Nephron progenitor cell (in vitro differentiated cells): ENCODE measurements at places on chromosomes 2 and 18.

DNA sequence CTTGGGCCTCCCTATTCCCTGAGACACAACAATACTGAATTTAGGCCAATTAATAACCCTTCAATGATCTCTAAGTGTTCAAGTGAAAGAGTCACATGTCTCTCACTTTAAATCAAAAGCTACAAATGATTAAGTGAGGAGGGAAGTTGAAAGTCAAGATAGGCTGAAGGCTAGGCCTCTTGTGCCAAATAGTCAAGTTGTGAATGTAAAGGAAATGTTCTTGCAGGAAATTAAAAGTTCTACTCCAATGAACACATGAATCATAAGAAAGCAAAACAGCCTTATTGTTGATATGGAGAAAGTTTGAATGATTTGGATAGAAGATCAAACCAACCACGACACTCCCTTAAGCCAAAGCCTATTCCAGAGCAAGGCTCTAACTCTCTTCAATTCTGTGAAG is 286.9 kb downstream of the MEIS1 start:
- H3K4me1 ChIP-seq = peaks cover 30% of the 10 kb centered on the region
- H3K27ac ChIP-seq = no peak overlapping the region
- H3K36me3 ChIP-seq = peaks cover 6% of the 10 kb centered on the region
- no peak for DNase-seq
- peaks cover 11% of the 10 kb centered on the region for H3K27me3 ChIP-seq
- H3K4me3 ChIP-seq = no peak overlapping the region

DNA sequence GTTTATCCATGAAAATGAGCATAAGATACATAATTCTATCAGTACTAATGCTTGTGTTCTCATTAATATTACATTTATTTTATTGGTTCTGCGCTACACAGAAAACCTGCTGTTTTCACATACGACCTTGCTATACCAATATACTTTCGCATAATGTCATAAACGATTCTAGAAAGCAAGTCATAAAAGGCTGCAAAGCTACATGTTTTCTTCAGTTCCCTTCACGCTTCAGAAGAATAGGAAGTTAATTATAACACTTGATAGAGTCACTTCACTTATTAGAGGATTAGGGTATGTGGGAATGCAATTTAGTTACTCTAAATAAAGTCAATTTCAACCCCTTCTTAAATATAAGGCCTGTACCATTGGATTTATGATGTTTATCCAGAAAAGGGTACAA is 29.0 kb downstream of the PSME4 start:
- H3K36me3 ChIP-seq = peaks cover 40% of the 10 kb centered on the region
- DNase-seq = no peak
- H3K4me1 ChIP-seq = no peaks in the 10 kb centered on the region
- no peak overlapping the region for H3K4me3 ChIP-seq
- H3K27ac ChIP-seq = no peak overlapping the region

DNA sequence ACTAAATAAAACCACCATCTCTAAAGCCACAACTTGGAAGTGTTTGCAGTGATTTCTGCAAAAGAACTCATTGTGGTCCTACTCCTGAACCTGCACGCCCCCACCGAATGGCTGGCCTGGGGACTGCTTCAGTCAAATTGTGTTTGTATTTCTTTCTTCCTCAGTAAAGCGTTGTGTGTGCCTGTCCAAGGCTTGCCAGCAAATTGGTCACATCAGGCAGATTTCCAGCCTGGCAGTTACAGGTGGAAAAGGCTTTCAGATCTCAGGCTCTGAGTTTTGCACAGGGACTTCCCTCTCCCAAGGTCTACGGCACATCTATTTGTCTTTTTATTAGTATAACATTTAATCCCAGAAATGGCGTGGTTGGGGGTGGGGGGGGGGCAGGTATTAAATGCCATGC is 54.0 kb upstream of the NOSTRIN start:
- H3K36me3 ChIP-seq = peaks cover 13% of the 10 kb centered on the region
- H3K4me1 ChIP-seq = peaks cover 32% of the 10 kb centered on the region
- peak overlapping the region; percentile 53 for H3K27ac ChIP-seq
- no peak overlapping the region for H3K4me3 ChIP-seq
- no peak for DNase-seq

DNA sequence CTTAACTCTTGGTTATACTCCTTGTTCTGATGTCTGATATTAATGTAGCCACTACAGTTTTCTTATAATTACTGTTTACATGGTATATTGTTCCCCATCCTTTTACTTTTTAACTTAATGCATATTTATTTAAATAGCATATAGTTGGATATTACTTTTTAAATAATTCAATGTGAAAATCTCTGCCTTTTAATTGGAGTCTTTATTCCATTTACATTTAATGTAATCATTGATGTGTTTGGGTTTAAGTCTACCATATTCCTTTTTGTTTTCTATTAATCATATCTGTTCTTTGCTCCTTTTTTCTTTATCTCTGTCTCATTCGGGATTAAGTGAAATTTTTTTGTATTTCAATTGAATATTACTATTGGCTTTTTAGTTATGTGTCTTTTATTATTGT is 109.1 kb downstream of the MTX2 start:
- no peak for DNase-seq
- no peak overlapping the region for H3K4me3 ChIP-seq
- H3K27me3 ChIP-seq = peaks cover 4% of the 10 kb centered on the region
- H3K36me3 ChIP-seq = peaks cover 18% of the 10 kb centered on the region
- H3K27ac ChIP-seq = no peak overlapping the region

DNA sequence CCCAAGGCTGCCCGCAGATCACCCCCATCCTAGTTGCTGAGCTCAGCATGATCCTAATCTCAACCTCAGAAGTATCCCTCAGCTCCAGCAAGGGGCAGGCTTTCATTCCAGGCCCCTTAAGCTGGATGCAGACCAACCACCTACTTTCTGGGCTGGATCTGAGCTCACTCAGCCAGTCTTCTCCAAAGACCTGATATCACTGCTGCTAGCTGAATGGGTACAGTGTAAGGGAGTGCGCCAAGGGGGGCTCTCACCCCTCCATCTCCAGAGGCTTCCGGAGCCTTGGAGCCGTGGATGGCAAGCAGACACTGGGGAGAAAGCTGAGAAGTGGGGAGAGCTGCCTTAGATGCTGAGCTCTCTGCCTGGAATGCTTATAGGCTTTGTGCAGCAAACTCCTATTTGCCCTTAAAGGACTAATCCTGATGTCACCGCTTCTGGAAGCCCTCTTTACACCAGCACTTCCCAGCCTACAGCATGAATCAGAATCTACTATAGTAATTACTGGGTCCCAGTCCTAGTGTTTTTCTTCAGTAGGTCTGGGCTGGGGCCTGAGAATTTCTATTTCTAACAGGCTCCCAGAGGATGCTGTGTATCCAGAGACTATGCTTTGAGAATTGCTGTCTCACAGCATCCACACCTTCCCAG is 31.0 kb downstream of the GYPC start:
- H3K27me3 ChIP-seq = no peaks in the 10 kb centered on the region
- no peak for DNase-seq
- peaks cover 95% of the 10 kb centered on the region for H3K36me3 ChIP-seq
- H3K27ac ChIP-seq = no peak overlapping the region
- no peak overlapping the region for H3K4me3 ChIP-seq

DNA sequence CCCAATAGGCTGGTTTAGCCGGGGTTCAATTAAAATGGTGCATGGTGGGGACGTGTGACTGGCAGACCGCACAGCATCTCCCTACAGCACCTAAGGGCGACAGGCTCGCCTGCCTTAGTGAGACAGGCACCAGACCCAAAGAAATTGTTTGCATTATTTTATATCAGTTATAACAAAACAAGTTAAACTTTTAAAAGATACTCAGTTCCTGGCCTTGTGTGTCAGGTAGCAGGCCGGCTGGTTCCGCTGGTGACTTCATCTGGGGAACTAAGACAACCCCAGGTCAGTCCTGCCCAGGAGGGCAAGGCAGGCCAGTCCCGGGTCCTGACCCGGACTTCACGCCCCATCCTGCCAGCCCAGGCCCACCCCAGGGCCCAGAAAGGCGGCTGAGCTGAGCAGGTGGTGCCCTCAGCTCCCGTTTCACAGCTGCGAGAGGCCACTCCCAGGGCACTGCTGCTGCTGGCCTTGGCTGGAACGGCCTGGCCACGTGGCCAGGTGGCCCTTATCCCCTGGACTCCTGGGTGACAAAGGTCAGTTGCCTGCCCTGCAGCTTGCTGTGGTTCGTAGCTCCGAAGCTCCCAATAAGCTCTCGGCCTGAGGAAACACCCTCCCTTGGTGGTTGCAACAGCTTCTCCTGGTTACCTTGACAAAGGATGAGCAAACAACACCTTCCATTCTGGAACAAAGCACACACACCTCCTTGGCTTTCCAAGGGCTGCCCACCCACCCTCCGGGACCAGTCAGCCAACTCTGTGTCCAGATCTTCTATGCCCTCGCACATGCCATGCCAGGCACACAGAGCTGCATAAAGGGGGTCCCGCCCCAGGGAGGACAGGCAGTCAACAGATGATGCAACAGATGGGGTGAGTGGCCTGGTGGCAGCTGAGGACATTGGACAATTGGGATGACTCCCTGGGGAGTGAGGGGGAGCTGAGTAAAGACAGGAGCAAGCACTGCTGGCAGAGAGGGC is 11.3 kb upstream of the AGXT start:
- H3K4me1 ChIP-seq = peaks cover 4% of the 10 kb centered on the region
- no peak overlapping the region for H3K4me3 ChIP-seq
- H3K27me3 ChIP-seq = peaks cover 31% of the 10 kb centered on the region
- H3K27ac ChIP-seq = no peak overlapping the region
- DNase-seq = no peak
- no peaks in the 10 kb centered on the region for H3K36me3 ChIP-seq

DNA sequence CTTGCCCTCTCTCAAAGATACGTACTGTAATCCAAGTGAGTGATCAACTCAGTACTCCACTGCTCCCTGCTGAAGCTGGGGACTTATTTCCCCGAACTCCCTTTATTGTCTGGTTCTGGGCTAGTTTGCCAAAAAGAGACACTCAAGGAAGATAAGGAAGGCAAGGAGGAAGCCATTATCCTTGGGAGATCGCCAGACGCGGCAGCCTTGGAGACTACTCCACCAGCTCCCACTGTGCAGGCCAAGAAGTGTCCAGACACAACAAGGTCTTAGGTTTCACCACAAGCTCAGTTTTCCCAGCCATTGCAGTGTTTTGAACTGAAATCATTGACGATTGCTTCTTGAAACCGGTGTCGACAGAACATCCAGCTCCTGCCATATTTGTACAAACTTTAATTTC is 439.6 kb upstream of the UBE2E3 start:
- no peaks in the 10 kb centered on the region for H3K27me3 ChIP-seq
- no peaks in the 10 kb centered on the region for H3K4me1 ChIP-seq
- no peak overlapping the region for H3K27ac ChIP-seq
- H3K4me3 ChIP-seq = no peak overlapping the region

DNA sequence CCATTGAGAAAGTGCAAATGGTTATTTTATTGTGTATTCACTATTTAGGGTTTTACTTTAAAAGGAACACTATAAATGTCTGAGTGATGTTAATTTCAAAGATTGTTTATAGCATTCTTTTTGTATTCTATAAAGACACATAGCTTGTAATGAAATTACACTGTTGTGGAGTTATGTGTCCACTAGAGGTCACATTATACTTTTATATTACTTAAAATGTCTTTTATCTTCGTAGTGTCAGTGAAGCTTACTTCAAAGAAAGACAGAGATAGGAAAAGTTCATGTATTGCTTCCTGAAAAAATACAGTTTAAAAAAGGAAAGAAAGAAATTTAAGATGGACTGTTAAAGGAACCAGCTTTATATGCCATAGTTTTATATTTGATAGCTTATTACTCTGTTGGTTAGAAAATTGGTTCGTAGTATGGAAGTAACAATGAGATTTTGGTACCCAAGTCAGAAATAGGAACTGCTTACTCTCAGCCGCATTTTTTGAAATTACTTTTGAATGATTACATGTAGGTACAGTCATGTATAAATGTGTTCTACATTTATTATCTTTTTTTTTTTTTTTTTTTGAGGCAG is 20.5 kb downstream of the APLF start:
- no peak for DNase-seq
- H3K4me3 ChIP-seq = no peak overlapping the region
- H3K27me3 ChIP-seq = peaks cover 3% of the 10 kb centered on the region
- peaks cover 1% of the 10 kb centered on the region for H3K36me3 ChIP-seq

DNA sequence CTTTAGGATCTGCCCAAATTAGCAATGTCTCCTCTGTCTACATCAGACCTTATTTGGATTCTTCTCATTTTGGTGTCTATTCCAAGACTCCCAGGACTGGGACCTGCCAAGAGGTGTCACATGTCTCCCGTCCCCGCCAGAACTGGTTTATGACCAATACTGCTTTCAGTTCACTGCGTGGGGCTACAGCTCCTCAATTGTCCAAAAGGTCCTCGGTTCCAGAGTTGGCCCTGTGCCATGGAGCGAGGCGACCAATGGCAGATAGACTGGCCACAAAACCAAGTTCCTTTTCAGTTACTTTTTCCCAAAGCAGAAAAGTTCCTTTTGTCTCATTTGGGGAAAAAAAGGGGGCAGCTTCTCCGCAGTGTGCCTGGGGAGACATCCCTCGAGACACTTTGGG is 144.1 kb upstream of the ZNF236 start:
- no peak for DNase-seq
- H3K4me3 ChIP-seq = no peak overlapping the region
- H3K27ac ChIP-seq = no peak overlapping the region
- peaks cover 9% of the 10 kb centered on the region for H3K27me3 ChIP-seq
- peaks cover 60% of the 10 kb centered on the region for H3K4me1 ChIP-seq
- no peaks in the 10 kb centered on the region for H3K36me3 ChIP-seq

GRCh38 chr2:33764551-33764950 is 165.5 kb upstream of the FAM98A start:
- H3K27me3 ChIP-seq = no peaks in the 10 kb centered on the region
- peaks cover 8% of the 10 kb centered on the region for H3K36me3 ChIP-seq
- H3K4me3 ChIP-seq = peak overlapping the region; percentile 20
- H3K27ac ChIP-seq = peak overlapping the region; percentile 86
- H3K4me1 ChIP-seq = peaks cover 28% of the 10 kb centered on the region

DNA sequence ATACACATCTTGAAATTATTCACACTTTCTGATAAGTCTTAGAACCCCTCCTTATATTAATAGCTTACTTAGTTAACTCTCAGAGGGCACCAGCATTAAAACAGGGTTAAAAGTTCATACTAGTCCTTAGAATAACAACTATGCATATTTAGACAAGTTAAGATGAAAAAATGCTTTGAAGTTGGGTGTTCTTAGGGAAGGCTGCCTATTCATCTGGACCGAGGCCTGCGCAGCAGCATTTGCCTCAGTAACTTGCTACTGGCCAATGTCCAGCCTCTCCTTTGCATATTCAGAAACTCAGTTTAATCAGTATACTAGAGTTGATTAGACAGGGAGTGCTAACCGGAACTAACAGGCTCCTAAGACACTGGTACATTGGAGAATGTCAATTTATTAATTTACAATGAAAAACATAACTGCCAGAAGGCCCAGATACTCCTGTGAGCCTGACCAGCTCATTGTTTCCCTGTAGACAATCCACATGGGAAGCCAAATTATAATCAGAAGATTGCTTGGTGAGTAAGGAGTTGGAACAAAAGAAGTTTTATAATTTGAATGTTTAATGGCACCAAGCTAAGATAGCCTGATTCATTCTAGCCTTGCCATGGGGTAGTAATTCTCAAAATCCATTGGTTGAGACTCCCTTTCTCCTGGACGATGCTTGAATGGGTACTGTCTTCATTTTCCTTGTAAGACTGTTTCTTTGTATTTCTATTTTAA is 48.9 kb downstream of the DYNC1I2 start:
- H3K4me3 ChIP-seq = no peak overlapping the region
- no peak overlapping the region for H3K27ac ChIP-seq
- peaks cover 84% of the 10 kb centered on the region for H3K36me3 ChIP-seq
- no peaks in the 10 kb centered on the region for H3K27me3 ChIP-seq
